Stimulated activated CD8-positive, alpha-beta memory T cell treated with anti-CD3 and anti-CD28 coated beads, Interleukin-15, amount 100 ng/mL, for 24 hours (primary cell): ENCODE measurements at places on chromosomes 1 and 21.
A peak's percentile ranks its signal among the peaks of the same experiment; 100 is the strongest.

GRCh38 chr1:179055937-179056336 is 25.9 kb upstream of the TOR3A start:
- no peak for DNase-seq

- DNase-seq: no peak
Observed at GRCh38 chr1:117142200-117142599, 20.7 kb upstream of the TRIM45 start.

GRCh38 chr1:246214708-246215509 is 292.2 kb downstream of the SMYD3 start:
- DNase-seq: no peak

DNA sequence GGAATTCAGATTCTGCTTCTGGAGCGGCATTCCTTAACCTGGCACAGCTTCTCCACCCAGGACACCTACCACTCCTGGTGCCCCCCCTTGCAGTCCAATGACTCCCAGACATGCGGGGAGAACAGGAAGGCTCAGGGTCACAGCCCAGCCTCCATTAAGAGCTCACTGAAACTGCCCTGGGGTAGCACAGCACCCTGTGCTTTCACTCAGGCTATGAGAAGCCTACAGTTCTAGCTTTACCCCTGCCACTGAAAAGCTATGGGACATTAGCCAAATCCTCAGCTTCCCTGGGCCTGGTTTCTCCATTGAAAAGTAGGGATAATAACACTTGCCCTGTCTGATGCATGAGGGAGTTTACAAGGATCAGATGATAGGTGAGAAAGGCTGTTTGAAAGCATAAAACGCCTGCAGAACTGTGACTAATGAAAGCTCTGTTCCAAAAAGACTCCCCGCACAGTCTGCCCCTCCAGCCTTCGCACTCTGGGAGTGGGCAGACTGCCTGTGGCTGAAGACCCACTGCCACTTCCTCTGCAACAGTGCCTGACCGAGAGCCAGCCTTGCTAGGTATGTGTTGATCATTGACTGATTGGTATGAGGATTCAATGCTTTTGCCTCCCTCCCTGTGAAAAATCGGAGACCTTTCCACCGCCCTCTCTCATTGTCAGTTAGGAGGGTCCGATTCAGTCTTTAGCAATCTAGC is 2.7 kb upstream of the CLDN19 start:
- DNase-seq: no peak

- no peak for DNase-seq
Observed at GRCh38 chr1:167161242-167161641, 59.4 kb upstream of the POU2F1 start.

DNA sequence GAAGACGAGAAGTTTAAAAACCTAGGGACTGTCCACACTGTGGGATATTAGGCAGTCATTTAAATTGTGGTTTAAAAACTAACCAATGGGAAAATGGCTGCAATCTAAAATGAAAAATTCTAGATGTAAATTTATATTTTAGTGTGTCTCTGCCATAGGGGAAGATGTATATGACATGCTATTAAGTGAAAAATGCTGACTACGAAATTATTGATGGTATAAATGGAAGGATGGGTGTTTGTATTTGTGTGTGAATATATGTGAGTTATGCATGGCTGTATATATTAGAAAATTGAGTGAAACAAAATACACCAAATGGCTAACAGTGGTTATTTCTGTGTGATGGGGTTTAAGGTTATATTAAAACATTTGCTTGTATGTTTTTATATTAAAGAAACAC is 260.7 kb downstream of the AJAP1 start:
- no peak for DNase-seq

DNA sequence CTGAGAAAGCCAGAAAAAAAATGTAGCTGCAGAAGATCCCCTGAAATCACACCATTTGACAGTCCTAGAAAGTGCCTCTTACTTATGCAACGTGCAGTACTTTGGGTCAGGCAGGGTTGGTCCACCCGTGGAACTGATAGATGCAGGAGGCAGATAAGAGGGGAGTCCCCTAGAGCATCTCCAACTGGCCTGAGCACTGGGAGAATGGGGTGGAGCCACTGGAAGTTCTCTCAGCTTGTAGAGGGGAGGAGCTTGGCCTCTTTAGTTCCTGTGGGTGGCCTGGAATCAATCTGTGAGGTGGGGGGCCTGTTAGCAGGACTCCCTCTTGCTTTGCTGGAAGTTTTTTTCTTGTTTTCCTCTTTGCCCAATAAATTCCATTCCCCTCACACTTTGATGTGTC is 335.7 kb upstream of the NCAM2 start:
- no peak for DNase-seq

GRCh38 chr1:1779320-1779675 is 1.0 kb upstream of the NADK start:
- DNase-seq: no peak

- DNase-seq: no peak
Observed at GRCh38 chr1:75901371-75901770, 30.8 kb downstream of the ASB17 start.

DNA sequence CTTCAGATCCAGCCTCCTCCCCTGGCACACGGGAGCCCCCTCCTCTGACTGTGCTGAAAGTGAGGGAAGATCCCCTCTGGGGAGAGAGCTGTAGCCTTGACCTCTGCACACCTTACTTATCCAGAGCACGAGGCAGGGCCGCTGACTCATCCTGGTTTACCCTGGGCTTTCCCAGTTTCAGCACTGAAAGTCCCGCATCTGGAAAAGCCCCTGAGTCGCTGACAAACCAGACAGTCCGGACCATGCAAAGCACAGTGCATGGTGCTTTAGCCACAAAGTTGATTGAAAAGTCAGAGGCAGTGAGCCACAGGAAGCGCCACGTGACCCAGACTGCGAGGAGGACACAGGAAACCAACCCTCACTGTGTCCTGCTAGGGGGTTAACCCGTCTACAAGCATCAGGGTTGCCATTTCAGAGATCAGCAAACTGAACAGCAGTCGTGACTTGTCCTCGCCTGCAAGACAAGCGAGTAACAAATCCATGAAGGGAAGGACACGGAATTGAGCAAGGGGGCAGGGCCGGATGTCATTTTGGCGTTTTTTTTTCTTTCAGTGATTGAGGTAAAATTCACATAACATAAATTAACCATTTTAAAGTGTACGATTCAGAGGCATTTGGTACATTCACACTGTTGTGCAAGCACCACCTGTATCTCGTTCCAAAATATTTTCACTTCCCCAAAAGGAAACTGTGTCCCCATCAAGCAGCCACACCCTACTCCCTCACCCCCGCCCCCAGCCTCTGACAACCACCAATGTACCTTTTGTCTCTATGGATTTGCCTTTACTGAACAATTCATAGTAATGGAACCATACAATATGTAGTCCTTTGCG is 19.9 kb upstream of the IFNGR2 start:
- DNase-seq: peak; percentile 32

GRCh38 chr1:74205266-74205665 is 7.2 kb downstream of the FPGT start:
- DNase-seq: no peak

- no peak for DNase-seq
Observed at GRCh38 chr1:200458780-200459179, 48.9 kb upstream of the ZNF281 start.

GRCh38 chr1:167412920-167413319 is 105.4 kb downstream of the CD247 start:
- no peak for DNase-seq

- peak; percentile 73 for DNase-seq
Observed at GRCh38 chr1:10494754-10495474, 20.2 kb downstream of the PEX14 start.

DNA sequence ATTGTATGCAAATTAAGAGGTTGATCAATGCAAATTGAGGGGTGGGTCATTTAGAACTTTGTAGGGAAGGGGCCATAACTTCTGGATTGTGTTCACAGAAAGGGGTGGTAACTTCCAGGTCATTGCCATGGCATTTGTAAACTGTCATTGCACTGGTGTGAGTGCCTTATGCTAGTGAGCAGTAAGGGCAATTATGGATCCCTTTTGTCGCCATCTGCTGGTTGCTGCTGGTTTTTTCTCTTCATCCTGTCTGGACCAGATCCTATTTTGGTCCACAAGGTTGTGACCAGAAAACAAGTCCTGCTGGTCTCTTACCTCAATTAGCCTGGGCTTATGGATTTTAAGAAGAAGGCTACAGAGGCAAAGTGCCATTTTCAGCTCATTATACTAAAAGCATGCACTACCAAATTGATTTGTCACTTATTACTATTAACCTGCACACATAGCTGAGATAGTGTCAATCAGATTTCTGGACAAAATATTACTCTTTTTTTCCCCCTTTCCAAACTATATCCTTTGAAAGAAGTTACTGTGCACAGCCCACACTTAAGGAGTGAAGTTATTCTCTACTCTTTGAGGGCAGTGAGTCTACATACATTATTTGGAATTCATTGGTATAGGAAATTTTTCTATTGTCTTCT is 196.2 kb downstream of the ZC3H11B start:
- peak; percentile 27 for DNase-seq

GRCh38 chr21:38186661-38187270 is 70.0 kb upstream of the KCNJ15 start:
- DNase-seq: no peak

- no peak for DNase-seq
Observed at GRCh38 chr21:39097981-39098380, 85.3 kb downstream of the PSMG1 start.

DNA sequence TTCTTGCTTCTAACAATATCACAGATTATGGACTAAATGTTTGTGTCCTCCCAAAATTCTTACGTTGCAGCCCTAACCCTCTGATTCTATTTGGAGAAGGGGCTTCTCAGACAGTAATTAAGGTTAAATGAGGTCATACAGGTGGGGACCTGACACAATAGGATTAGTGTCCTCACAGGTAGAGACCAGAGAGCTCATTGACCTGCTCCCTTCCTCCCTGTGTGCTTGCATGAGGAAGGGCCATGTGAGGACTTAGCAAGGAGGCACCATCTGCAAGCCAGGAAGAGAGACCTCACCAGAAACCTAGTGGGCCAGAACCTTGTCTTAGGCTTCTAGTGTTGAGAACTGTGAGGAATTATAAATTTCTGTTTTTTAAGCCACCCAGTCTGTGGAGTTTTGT is 322.6 kb downstream of the SMYD3 start:
- no peak for DNase-seq

DNA sequence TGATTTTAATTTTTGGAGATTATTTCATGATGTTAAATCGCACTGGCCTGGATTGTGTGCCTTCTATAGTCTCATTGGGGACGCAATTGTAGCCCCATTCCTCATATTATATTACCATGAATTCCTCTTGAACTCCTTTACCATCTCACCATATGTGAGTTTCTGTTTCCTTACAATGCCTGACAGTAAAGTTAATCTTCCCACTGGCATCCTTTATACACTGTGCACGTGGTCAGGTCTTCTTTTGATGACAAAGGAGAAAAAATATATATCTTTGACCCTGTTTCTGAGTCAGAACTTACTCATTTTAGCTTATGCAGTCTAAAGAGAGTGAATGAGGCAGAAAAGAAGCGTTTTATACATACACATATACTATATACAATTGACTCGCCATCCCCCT is 774 bp upstream of the ABL2 start:
- no peak for DNase-seq

- peak; percentile 8 for DNase-seq
Observed at GRCh38 chr1:145891587-145892485, 6.2 kb upstream of the ANKRD35 start.

GRCh38 chr1:151711044-151711800 is 5.4 kb downstream of the CELF3 start:
- no peak for DNase-seq

GRCh38 chr1:215133532-215133931 is 51.0 kb downstream of the KCNK2 start:
- no peak for DNase-seq

DNA sequence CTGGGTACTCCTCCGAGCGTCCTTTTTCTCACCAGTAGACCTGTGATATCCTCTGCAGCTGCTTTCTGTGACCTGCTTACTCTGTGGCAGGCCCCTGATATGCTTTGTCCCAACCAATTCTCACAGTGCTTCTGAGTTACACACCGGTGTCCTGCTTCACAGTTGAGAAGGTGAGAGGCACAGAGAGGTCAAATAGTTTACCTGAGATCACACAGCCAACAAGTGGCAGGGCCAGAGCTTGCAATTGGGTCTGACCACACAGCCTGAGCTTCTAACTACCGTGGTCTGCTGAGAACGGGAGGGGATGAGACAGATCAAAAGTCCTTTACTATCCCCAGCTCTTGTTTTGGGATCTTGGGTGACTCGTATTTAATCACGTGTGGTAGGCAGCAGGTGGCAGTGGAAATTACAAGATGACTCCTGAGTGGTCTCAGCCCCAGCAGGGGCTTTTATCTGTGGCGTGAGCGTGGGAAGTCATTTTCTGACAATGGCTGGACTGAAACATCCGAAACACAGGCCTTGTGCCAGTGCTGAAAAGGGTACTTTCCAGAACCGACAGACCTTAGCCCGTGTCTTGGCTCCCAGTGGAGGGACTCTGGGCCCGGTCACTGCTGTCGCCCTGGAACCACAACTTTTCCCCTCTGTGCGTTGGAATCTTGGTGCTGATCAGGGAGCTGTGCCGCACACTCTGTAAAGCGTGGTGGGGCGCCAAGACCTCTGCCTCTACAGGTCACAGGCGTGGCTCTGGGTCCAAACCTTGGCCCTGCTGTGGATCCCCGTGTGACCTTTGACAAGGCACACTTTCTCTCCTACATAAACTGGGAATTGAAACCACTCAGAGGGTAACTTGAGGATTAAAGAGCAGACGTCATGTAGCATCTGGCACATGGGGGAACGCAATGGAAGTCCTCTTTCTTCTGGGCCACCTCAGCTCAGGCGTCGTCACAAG is 11.9 kb downstream of the THEMIS2 start:
- no peak for DNase-seq

DNA sequence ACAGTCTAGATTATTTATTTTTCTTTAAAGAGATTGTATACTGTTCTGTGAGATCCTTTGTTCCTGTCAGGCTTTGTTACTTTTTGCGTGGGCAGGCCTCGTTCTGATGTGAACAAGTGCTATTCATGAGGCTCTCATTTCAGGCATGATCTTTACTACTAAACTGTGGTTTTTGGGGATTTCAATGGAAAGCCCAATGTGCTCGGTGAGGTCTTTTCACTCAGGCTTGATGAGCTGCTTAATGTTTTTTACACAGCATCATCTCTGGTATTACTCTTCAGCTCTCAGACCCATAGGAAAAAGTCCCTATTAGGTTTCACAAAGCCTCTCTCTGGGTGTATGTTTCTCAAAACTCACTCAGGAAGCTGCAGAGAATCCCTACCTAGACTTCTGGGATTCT is 419.4 kb downstream of the GPATCH2 start:
- DNase-seq: no peak
